ENCODE measurements at places on chromosomes 4 and X.

- no peak for DNase-seq
Observed at GRCh38 chrX:65874765-65875164, 165.1 kb downstream of the VSIG4 start.

DNA sequence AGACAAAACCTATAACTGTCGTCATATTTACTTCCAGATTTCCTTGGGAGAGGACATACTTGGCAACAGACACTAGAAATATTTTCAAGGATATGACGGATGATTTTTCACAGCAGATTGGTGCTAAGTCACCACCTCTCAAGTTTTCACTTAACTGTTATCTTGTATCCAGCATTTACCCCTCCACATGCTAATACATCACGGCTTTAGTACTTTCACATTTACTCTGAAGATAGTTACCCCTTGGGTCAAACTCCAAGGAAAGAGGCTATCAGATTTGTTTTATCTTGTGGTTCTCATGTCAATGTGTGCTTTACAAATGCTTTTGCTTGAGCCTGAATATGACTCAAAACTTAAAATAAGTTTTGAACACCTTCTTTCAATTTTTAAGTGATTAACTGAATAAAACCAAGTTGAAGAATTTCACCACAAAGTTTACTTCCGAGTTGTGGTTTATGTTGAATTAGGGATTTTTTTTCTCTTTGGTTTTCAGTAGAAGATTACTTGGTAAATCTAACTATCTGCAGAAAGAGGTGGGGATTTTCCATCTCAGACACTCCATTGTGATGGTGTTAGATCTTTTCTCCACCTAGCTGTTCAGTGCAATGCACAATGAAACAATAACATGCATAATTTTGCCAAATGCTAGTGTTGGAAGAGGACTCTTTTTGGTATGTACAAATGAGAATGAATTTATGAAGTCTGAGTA is 75.4 kb upstream of the FAT1 start:
- no peak for DNase-seq

- no peak for DNase-seq
Observed at GRCh38 chr4:149988087-149988410, 90.2 kb upstream of the DCLK2 start.

- DNase-seq: no peak
Observed at GRCh38 chr4:184191267-184191666, 26.4 kb downstream of the ENPP6 start.

DNA sequence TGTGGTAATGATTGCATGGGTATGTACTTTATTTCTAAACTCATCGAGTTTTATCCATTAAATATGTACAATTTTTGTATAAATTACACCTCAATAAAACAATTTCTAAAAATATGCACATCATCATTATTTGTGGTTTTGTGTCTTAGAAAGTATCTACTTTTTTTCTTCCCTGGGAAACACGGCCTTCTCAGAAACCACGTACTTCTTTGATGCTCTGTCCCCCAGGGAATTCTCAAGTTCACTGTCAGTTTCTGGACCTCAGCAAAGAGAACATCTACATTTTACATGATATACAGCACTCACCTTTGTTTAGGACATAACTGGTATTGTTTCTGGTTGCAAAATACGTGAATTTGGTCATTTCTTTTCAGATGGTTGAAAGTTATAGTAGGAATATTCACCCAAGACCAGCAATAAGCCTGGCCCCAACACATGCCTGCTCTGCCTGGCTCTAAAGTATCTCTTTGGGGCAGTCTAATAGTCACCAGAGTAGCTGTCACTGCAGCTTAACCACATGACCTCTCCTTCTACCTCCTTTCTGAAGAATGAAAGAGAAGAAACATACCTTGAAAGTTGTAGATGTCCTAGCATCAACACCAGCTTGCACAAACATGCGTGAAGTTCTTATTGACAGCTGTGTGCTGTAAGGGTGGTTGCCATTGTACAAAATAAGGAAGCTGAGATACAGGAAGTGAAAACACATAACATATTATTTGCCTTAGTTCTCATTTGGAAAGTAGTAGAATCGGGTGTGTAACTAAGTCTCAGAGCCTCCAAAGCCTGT is 48.4 kb upstream of the SPANXN4 start:
- no peak for DNase-seq
